ENCODE measurements at places on chromosomes 3 and 15. TPM values are rescaled to one million over a fixed set of nuclear protein-coding genes. Genes with fewer than 3 reads are reported as not detected.
A peak's percentile ranks its signal among the peaks of the same experiment; 100 is the strongest.

DNA sequence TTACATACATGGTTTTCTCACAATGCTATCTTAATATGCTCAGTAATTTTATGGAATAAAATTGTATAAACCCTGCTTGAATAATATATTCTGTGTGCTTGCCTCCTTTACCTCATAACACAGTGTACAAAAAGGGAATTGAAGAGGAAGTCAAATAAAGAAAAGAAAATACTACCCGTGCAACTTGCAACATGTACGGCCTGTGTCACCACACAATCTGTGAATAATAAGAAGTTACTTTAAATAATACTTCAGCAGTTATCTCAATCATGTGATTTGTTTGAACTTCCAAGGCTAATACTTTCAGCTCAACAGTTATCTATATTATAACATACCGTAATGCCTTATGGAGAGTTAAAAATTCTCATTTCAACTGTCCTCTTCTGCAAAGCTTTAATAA lies 58.1 kb upstream of the SATB1 start:
- no peak for DNase-seq

GRCh38 chr3:120678331-120678947 lies 3.6 kb downstream of the HGD start:
- peak; percentile 79 for DNase-seq

DNA sequence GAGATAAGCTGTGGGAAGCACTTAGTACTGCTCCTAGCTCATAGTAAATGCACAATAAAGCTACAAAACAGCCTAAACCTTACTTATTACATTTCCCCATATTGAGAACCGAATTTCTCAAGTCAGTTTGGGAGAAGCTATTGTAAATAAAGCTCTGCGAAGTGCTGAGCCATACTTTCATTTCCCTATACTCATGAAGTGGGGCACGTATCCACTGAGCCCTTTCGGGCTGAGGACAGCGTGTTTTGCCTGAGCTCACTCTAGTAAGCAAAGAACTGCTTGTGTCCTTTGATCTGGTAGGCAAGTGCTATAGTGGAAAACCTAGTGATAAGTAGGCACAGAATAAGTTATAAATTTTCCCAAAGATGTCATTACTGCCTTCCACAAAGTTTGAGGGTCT lies 165.0 kb downstream of the RSL24D1 start:
- DNase-seq, result no peak

Gene POLR2M
- 57.3 TPM for total RNA-seq

- DNase-seq, result no peak
These were observed 48.5 kb downstream of the TJP1 start for GRCh38 chr15:29773816-29774215.

- no peak for DNase-seq
These were observed 294.8 kb upstream of the STT3B start for GRCh38 chr3:31237887-31238286.

Gene RBP2
- total RNA-seq, result 9.3 TPM

DNA sequence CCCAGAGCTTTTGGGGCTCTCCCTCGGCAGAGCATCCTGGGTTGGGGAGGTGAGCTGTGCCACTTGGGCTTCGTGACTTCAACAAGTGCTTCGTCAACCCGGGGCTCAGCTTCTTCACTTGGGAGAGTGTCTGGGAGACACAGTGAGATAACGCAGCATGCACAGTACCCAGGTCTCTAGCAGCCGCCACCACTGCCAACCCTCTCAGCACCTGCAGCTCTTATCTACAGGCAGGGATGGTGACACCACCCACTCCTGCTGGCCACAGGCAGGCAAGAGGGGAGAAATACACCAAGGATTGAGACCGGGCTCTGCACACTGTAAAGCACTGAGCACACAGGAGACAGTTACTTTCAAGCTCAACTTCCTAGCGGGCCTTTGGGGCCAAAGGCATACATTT lies 11.6 kb downstream of the TKT start:
- DNase-seq, result no peak

DNA sequence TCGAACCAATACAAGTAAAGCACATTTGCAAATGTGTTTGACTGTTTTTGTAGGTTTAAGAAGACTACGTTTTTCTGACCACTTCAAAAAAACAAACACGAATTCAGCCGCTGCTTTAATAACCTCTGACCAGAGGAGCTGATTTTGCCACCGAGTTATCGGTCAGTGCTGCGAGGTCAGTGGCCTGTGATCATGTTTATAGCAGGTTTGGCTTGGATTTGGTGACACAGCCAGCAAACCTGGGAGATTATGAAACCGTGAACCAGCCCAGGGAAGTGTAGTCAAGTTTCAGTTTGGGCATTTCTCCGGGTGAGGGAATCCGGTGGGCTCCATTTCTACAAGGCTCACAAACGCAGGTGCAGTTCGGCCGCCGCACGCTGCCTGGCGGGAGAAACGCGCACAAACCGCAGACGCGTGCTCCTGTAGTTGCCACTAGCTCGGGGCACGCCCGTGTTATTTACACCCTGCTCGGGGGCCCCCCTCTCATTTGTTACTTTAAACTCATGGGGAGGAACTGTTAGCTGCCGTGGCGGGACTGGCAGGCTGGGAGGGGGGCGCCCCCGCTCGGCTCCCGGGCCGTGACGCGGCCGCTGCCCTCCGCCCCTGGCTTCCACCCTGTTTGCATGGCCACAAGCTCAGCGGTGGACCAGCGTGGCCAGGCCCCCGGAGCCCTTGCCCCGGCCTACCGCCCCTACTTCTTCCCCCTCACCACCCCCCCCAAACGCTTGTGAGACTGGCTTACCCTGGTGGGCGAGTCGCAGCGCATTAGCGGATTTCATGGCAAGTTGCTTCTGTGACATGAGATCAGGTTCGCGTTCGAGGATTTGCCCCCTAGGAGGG lies 13.6 kb upstream of the ONECUT1 start:
- DNase-seq, result no peak

- peak; percentile 48 for DNase-seq
These were observed at the start of gene CD276 for GRCh38 chr15:73683777-73684580. TSS of gene CD276 (plus strand) at chr15:73684383. CDS start at chr15:73699640, 15,257 bp downstream.

Gene PAQR9
- total RNA-seq, result not detected

DNA sequence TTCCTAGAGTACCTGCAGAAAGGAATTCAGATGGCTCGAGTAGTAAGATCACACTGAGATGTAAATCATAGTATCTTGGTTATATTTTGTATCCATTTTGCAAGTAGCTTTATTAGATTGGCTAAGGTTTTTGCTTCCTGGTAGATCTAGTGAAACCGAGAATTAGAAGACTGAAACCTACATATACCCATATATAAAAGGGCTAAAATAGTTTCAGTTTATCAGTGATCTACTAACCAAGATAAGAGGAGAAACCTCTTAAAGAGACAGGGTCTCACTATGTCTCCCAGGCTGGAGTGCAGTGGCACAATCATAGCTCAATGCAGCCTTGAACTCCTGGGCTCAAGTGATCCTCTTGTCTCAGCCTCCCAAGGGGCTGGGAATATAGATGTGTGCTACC lies 135.3 kb downstream of the PCCB start:
- no peak for DNase-seq

Gene GOLGA6L4
- total RNA-seq, result 2.1 TPM

GRCh38 chr3:45572755-45573154 lies 21.8 kb upstream of the LIMD1 start:
- DNase-seq, result no peak

GRCh38 chr3:43210049-43211027 lies 76.0 kb upstream of the SNRK start:
- DNase-seq, result no peak

Gene LOXL1
- 22.3 TPM for total RNA-seq

DNA sequence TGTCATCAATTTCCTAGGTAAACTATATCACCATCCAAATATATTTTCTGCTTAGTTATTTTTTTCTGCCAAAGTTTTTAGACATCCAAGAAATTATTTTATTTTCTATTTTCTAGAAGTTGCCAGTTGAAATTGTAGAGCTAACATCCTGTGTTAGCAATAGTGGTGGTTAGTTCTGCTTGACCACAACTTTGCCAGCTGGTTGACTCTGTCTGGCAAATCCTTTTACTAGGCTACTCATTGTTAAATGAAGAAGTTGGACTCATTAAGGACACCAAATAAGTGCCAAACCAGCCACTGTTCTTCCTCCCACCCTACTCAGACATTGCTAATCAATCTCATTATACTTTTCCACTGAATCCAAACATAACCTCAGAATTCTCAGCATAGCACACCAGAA lies 15.4 kb upstream of the CRBN start:
- no peak for DNase-seq

DNA sequence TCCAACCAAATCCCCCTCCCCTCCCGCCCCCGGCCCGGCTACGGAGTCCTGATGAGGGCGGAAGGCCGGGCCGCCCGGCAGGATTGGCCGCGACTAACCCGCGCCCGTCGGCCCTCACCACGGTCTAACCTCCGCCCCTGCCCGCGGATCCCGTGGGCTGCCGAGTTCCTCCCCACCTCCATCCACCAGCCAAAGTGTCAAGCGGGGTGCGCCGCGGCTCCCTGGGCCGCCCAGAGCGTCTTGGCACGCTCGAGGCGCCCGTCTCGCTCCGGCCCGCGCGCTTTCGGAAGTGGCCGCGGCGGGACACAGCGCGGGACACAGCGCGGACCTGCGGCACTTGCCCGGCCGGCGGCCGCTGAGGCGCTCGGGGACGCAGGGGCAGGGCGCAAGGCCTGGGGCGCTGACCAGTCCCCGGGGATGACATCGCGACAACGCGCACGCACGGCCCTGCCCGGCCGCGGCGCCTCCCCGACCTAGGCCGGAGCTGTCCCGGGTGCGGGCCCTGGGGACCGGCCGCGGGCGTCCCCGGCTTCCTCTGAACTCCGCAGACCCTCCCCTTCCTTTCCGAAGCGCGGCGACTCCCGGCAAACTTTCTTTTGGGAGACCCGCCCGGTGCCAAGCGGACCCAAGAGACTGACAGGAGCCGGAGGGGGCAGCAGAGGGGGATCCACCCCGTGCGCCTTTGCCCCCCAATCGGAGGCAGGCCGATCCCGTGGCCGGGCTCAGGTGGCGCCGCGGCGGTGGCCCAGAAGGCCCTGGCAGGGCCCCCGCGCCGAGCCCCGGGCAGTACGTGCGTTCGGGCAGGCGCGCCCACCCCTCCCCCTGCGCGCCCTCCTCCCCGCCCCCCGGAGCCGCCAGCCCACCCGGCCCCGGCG lies 112.8 kb upstream of the ICE2 start:
- peak; percentile 83 for DNase-seq

Gene TMEM44
- total RNA-seq, result 20.6 TPM

- no peak for DNase-seq
These were observed 356.1 kb downstream of the OTOL1 start for GRCh38 chr3:161852744-161853143.

- no peak for DNase-seq
These were observed 190.3 kb downstream of the SATB1 start for GRCh38 chr3:18234717-18235335.

DNA sequence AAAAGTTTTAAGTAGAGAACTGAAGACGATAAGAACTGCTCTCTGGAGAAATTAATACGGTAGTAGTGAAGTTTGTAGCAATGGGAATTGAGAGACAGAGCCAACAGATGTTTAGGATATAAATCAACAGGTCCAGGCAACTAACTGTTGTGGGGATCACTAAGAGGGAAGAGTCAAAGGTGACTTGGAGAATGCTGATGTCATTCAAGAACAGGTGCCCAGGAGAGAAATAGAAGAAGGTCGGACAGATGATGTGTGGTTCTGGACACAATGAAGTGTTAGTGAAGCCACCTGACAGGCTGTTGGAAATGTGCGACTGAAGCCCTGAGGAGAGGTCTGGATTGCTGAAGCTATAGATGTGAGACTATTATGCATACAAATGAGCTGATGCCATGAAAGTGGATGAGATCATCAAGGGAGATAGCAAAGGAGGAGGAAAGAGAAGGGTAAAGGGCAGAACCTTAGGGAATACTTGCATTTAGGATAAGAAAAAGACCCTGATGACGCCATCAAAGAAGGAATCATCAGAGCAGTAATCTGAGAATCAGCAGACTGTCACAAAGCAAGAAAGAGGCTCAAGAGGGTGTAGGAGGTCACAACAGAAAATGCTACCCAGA lies 183.7 kb downstream of the FRMD5 start:
- no peak for DNase-seq

Gene NR1I2
- total RNA-seq, result 0.26 TPM

Gene PLCH1
- total RNA-seq, result 8.5 TPM

GRCh38 chr3:172253200-172253599 lies 195.1 kb downstream of the GHSR start:
- no peak for DNase-seq

- peak; percentile 53 for DNase-seq
These were observed 256.9 kb downstream of the EPHA3 start for GRCh38 chr3:89364314-89364713.

DNA sequence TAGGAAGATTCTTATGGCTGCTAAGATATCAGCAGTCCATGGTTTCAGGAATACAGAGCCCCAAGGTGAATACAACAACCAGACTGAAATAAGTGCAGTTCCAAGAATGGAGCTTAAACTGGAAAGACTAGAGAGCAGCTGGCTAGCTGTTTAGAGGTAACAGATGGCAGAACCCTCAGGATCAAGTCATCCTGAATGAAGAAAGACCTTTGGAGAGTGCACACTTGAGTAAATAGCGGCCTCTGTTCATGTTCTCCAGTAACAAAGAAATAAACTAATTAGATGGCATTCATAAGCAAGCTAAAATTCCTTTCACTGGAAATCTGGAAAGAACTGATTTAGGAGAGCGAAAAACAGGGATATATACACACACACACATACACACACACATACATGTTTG lies 968.4 kb downstream of the FHIT start:
- DNase-seq, result no peak

Gene CHAC1
- total RNA-seq, result 3.5 TPM

DNA sequence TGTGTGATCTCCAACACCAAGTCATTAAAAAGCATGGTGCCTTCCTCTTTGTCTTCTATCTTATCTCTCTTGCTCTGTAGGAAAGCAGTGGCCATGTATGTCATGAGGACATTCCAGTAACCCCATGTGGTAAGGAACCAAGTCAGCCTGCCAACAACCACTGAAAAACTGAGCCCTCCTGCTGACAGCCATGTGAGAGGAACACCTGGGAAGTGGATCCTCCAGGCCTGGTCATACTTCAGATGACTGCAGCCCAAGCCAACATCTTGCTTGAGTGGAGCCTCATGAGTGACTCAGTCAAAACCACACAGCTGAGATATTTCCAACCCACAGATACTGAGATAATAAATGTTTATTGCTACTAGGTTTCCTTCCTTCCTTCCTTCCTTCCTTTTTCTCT lies 597.3 kb downstream of the ZIC1 start:
- no peak for DNase-seq

DNA sequence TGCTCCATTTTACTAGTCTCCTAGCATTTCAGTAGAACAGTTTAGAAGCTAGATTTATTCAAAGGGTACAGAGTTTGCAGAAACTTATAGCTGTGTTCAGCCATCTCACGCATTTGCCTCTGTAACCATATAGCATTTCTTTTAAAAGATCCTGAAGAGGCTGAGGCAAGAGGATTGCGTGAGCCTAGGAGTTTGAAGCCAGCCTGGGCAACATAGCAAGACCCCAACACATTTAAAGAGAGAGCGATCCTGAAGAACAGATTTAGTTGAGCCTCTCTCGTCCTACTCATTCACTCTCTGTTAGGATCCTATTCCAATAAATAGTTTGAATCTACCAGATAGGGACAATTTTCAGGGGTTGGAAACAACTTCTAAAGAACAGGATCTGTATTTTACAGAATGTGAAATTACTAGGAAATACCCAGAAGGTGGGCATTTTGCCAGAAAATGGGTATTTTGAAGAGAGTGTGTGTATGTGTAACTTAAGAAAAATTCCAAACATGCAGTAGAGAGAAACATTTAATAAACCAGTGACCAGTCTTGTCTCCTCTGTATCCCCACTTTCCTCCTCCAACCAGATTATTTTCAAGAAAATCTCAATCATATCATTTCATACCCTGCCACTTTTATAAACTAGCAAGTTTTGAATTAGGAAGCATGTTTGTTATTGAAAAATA lies 4.5 kb downstream of the EIF3J start:
- peak; percentile 5 for DNase-seq
